ENCODE measurements at places on chromosomes 5 and 9.

DNA sequence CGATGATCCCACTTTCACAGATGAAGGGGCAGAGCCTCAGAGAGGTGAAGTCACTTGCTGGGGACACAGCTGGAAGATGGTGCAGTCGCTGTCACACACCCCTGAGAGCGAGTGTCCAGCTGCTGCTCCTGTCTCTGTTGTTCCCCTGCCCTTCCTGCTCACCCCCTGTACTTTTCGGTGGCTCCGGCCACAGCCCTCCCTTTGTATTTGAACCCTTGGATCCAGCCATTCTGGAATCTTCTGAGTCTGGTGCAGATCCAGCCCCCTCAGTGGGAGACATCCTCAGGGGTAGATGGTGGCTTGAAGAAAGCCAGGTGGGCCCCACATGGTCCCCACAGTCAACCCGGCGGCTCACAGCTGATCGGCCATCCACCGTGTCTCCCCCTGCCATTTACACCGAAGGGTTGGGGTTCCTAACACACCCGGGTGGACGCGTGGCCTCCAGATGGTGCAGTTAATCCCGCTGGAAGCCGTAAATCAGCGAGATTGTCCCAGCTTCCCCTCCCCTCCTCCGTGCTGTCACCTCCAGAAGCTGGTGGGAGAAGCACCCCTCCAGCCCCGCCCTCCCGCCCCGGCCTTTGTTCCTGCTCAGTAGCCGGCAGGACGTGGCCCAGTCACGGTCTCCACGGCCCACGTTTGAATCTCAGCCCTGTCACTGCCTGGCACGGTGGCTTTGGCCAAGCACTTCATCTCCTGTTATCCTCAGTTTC lies 204.8 kb downstream of the C9orf50 start:
- DNase-seq, result no peak

GRCh38 chr5:94197970-94198369 lies 420.4 kb downstream of the KIAA0825 start:
- no peak for DNase-seq

DNA sequence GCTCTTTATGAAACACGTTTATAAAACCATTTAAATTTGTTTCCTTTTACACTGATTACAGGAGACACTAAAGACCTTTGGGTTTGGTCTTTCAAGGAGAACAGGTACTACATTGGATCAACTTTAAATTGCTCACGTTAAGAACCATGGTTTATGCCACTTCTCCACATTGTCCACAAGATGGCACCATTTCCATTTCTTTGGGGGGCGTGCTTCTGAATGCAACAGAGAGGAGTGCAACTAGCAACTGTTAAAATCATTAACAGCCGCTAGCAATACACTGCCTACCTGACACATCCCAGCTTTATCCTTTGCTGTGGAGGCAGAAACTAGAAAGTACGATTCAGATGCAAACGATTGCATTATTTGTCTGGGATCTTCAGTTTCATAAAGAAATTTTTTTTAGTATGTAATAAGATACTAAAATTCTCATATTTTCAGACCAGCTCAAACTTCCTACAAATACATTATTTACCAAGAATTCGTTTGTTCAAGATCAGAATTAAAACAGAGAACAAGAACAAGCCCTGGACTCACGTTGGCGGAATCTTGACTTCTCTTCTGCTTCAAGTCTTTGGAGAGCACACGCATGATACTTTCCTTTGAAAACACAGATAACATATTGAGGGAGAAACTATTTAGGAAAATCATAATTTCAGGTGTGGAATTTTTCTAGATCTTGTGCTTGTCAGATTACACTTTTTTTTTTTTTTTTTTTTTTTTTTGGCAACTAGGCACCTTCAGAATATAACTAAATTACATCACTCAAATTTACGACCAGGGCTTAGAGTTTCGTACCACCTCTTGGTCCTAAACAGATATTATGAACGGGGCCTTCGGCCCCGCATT lies 702 bp downstream of the CDC20B start:
- peak; percentile 77 for DNase-seq

DNA sequence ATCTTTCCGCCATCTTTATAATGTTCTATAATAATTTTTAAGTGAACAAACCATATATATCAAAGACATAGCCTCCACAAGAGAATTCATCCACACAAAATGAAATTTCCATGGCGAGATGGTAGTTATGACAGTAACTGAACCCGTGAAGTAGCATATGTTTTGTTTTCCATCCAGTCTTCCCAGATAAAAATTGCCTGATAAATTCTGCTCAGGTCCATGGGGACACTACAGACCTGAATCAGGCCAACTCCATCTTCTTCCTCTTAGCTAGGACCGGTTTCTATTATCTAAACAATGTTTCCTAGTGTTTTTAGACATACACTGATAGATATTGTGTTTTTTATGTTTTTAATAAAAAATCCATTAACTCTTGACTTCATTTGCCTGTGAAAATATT lies 235.7 kb downstream of the PLK2 start:
- no peak for DNase-seq

DNA sequence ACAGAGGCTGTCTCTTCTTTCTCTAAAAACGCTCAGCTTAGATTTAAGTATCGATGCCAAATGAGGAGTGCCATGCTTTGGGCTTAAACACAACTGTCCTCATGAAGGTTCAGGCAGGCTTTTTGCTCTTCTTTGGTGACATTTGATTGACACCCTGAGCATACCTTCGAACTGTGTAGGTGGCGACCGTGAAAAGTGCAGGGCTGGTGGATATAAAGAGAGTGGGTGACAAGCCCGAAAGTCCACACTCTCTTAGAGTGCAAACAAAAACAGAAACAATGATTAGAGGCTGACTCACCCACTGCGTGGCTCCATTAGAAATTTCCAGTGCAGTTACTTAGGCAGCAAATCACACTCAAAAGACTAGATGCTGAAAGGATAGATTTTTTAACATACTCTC lies 141.7 kb downstream of the SYK start:
- no peak for DNase-seq

Measured in CD4-positive, alpha-beta T cell treated with Interleukin-6 at 100 ng/mL for 8 hours (primary cell).